NCI-H226 (cell line): ENCODE measurements at places on chromosomes 3 and 15.

DNA sequence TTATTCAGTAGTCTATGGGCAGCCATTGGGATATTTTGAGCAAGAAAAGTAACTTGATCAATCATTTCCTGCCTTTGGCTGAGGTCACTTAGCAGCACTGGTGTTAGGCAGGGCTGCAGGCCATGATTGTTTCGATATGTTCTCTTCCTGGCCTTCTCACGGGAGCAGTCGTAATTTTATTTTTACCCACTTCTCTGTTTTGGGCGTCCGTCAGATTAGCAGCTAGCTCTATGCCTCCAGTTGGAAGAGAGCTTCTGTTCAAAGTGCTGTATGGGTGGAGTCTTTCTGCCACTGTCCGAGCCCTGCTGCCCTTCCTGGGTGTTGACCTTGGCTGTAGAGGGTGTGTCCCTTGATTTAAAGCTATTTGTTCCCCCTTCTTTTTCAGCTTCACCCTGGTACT lies 123.4 kb upstream of the ROPN1 start:
- no peak for DNase-seq

- no peak for DNase-seq
Measured at GRCh38 chr3:105700575-105700974, 168.2 kb downstream of the CBLB start.

GRCh38 chr3:86653661-86654205 lies 337.2 kb downstream of the VGLL3 start:
- DNase-seq: no peak

DNA sequence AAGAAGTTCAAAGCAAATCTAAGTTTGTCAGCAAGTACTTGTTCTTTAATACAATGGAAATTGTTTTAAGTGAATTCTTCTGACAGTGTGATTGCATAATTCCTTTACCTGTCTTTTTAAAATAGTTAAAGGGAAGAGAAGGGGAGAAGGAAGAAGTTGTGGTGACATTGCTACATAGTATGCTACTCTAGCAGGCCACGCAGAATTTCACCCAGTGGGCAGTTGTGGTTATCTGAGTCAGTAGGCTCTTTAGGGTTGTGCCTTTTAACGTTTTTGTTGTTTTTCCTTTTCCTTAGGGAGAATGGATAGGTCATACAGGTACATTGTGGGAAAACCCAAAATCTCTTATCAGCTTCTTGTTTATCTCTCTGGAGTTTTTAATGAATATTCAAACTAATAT lies 40.4 kb downstream of the KIF15 start:
- no peak for DNase-seq

GRCh38 chr15:69718916-69719315 lies 266.3 kb downstream of the RPLP1 start:
- no peak for DNase-seq

DNA sequence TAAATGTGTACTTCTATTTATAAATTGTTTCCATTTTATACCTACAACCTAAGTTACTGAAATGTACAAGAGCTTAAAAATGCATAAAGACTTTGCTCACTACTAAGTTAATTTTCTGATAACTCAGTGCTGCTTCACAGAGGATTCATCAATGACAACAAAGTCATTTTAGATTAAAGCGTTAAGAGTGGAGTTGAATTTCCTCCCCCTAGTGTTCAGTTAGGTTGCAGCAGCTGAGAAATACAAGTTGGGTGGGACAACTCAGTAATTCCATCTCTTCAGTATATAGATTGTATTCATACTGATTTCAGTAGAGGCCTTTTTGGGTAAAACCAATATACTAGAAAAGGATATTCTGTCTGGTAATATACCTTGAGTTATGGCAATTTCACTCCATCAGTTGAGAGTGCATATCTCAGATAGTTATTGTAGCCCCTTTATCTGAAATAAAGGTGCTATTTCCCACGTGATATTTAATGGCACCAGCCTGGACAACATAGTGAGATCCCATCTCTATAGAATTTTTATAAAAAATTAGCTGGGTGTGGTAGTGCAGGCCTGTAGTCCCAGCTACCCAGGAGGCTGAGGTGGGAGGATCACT lies 6.9 kb upstream of the RPL35A start:
- peak; percentile 25 for DNase-seq

DNA sequence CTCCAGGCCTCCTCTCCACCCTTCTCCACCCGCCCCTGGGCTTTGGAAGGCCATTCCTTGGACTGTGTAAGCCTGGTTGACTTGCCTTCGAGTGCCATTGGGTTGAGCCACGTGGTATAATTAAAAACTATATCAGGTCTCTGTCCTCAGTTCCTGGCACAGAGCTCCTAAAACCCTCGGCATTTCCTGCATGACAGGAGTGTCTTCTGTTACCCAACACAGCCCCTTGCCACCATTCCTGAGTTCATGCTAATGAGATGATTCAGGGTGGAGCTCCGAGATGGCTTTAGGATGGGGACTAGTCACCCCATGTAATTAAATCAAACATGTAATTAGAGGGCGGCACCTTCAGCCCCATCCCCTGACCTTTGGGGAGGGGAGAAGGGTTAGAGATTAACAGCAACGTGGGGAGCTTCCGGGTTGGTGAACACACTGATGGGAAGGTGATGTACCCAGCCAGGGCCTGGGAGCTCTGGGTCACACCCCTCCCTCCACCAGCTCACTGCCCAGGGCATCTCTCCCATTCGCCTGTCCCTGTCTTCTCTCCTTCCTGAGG lies 256.4 kb downstream of the FAM43A start:
- DNase-seq: no peak

DNA sequence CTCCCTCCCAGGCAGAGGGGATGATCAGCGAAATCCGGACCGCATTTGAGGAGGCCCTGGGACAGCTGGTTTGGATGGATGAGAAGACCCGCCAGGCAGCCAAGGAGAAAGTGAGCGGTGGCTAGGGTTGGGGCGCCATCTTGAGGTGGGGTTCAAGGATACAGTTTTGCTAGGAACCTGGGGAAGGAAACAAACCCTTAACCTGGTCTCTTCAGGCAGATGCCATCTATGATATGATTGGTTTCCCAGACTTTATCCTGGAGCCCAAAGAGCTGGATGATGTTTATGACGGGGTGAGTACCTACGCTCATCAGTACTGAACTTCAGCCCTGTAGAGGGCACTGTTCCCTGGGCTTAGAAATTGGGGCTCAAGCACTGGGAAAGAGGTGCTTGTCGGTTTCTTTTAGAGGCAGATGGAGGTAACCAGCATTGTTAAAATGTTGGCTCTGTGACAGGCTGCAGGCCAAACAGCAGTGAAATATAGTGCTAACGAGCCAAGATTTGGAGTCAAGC lies 9.6 kb upstream of the PSMD2 start:
- peak; percentile 26 for DNase-seq

DNA sequence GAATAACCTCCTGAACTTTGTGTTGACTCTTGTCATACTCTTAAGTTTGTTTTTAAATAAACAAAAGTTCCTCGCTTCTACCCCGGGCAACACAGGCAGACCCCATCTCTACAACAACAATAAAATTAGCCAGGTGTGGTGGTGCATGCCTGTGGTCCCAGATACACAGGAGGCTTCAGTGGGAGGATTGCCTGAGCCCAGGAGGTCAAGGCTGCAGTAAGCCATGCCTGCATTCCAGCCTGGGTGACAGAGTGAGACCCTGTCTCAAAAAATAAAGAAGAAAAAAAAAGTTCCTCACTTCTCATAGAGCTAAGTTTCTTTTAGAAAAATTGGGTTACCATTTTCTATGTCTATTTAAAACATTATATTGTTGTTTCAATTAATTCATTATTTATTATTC lies 29.2 kb downstream of the HDGFL3 start:
- no peak for DNase-seq

- peak; percentile 16 for DNase-seq
Measured at GRCh38 chr3:22360970-22361369, 610.0 kb upstream of the ZNF385D start.

GRCh38 chr3:186144257-186144656 lies 35.4 kb upstream of the ETV5 start:
- no peak for DNase-seq

- no peak for DNase-seq
Measured at GRCh38 chr3:133294253-133294652, 105.6 kb upstream of the BFSP2 start.

- DNase-seq: no peak
Measured at GRCh38 chr3:135851201-135852081, 114.1 kb upstream of the PPP2R3A start.

GRCh38 chr3:151384741-151385174 lies at the start of gene P2RY12:
TSS of gene P2RY12 (minus strand) at chr3:151384753. CDS start at chr3:151338845, 45,908 bp downstream.
- no peak for DNase-seq

DNA sequence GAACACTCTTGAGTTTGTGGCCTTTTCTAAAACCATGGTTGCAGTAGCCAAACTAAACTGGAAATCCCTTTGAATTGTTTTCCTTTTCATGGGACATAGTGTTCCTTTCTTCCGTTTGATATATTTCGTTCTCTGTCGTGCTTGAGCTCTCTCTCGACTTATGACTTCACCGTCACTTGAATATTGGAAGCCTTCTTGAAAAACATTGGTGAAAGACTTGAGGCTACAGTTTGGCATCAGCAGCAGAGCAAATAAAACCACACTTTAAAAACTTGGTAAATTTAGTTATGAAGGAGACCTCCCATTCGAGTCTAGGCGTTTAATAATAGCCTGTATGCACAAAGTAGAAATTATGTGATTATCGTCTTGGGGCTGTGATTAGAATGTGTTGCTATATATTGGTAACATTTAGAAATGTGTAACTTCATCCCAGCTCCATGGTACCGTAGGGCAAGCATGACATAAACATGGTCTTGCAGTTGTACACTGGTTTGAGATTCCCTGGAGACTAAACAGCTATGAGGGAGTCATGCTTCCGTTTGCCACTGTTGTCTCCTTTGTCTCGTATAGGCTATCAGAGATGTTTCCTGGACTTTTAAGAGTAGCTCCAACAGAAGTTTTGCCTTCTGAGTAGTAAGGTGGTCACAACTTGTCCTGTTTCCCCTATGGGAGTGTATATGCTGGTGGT lies 122.3 kb downstream of the PTPRG start:
- no peak for DNase-seq

DNA sequence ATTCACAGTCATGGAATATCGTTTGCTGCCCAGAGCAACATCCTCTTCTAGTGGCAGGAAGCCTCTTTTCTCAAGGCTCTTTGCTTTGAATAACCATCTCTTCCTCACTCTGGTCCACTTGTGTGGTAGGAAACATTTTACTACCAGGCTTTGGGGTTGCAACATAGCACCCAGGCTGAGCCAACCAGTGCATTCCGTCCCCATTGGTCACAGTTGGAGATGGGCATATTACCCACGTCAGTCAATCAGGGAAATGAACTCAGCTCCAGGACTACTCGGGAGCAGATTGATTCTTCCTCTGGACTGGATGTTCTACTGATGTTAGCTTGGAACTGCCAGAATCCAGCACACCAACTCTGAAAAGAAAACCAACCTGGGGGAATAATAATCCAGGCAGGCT lies 4.2 kb upstream of the PEX5L start:
- peak; percentile 8 for DNase-seq

- peak; percentile 60 for DNase-seq
Measured at GRCh38 chr3:150733936-150734794, 28.8 kb downstream of the SIAH2 start.

- DNase-seq: peak; percentile 11
Measured at GRCh38 chr3:103169289-103169688, 734.5 kb downstream of the ZPLD1 start.

- DNase-seq: no peak
Measured at GRCh38 chr3:117898722-117899522, 1135.7 kb downstream of the IGSF11 start.

DNA sequence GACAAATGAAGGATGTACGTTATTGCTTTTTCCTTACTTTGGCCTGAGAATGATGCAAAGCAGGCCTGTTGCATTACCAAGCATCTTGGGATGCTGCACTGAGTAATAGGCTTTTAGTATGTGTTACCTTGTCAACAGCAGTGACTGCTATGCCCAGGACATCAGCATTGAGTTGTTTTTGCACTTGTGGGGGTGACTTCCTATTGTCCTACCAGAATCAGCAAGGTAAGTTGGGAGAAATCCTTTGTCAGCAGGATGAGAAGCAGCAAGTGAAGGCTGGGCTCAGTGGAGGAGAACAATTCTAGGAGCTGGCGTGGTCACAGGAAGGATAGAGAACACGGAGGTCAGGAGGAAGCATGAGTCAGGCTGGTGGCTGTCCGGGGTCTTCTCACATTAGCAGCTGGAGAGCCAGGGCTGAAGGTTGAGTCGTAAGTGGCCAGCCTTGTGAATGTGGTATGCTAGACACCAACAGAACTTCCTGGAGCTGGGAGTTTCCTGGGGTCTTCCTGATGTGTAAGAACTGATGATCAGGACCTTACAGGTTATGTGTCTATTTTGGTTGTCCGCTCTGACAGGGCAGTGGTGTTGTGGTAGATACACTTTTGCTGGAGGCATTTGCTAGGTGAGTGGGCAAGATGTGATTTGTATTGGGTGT lies 142.7 kb downstream of the FNDC3B start:
- DNase-seq: peak; percentile 43

GRCh38 chr3:117846238-117846637 lies 1136.7 kb downstream of the TUSC7 start:
- DNase-seq: no peak

GRCh38 chr3:111732252-111732879 lies 126.7 kb upstream of the PHLDB2 start:
- DNase-seq: no peak

DNA sequence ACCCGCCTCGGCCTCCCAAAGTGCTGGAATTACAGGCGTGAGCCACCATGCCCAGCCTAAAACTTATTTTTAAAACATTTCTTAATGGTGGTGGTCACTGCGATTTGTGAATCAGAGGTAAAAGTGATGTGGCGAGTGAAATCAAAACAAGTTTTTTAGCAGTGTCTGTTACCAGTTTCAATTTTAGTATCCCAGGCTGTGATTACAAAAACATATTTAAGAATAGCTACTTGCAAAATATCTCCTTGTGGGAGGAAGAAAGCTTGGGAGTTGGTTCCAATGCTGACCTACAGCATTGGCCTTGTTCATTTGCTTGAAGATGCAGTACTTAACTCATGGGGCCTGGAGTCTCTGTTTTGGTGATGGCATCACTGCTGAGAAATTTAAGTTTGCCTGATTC lies 4.5 kb downstream of the RAB7A start:
- no peak for DNase-seq

- no peak for DNase-seq
Measured at GRCh38 chr3:195556390-195556789, 13.3 kb upstream of the PPP1R2 start.

- no peak for DNase-seq
Measured at GRCh38 chr15:38072348-38073177, 138.1 kb downstream of the TMCO5A start.

- DNase-seq: no peak
Measured at GRCh38 chr15:42343596-42344232, 15.6 kb upstream of the CAPN3 start.
